CD8-positive, alpha-beta memory T cell (primary cell): ENCODE measurements at places on chromosomes 12 and 14. TPM values are rescaled to one million over a fixed set of nuclear protein-coding genes. Genes with fewer than 3 reads are reported as not detected.

GRCh38 chr12:132603240-132604150, 6.9 kb downstream of the LRCOL1 start:
- no peaks in the 10 kb centered on the region for H3K36me3 ChIP-seq
- no peak overlapping the region for H3K27ac ChIP-seq
- peaks cover 5% of the 10 kb centered on the region for H3K27me3 ChIP-seq

DNA sequence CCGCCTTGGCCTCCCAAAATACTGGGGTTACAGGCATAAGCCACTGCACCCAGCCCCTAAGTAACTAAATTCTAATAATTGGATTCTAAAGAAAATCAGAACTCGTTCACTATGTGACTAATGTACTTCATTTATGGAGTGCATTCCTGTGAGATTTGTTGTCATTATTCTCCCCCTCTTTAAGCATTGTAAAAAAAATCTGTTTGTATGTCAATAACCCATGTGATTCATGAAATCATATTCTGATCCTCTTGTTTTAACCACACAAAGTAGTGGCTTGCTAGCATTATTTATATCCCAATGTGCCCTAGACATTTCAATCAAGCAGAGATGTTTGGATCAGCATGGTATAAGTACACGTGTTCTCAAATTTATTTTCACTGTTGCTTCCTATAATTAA, 78.2 kb upstream of the OSBPL8 start:
- DNase-seq: no peak
- no peaks in the 10 kb centered on the region for H3K27me3 ChIP-seq
- H3K4me3 ChIP-seq: no peak overlapping the region
- no peaks in the 10 kb centered on the region for H3K36me3 ChIP-seq
- no peaks in the 10 kb centered on the region for H3K4me1 ChIP-seq
- no peak overlapping the region for H3K27ac ChIP-seq

GRCh38 chr12:13022851-13023271, 21.3 kb upstream of the FAM234B start:
- no peaks in the 10 kb centered on the region for H3K4me1 ChIP-seq
- H3K36me3 ChIP-seq: no peaks in the 10 kb centered on the region
- H3K27me3 ChIP-seq: no peaks in the 10 kb centered on the region
- no peak overlapping the region for H3K27ac ChIP-seq

DNA sequence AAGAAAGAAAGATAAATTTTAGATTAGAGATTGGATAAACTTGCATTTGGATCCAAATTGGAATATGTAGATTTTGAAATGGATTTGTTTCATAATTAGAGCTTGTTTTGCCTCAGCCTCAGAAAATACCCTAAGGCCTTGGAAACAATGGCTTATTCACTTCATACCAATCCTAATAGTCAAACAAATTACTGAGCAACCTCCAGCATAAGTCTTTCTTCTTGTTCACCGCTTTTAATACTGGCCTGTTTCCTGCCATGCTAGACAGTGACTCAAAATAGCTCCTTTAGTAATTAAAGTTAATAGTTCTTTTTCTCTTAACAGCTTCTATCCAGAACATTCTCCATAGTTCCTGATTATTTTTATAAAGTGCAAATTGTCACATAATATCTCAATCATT, 110.9 kb upstream of the DNM1L start:
- no peaks in the 10 kb centered on the region for H3K36me3 ChIP-seq
- H3K27ac ChIP-seq: no peak overlapping the region
- H3K4me3 ChIP-seq: no peak overlapping the region
- H3K27me3 ChIP-seq: no peaks in the 10 kb centered on the region
- no peak for DNase-seq

DNA sequence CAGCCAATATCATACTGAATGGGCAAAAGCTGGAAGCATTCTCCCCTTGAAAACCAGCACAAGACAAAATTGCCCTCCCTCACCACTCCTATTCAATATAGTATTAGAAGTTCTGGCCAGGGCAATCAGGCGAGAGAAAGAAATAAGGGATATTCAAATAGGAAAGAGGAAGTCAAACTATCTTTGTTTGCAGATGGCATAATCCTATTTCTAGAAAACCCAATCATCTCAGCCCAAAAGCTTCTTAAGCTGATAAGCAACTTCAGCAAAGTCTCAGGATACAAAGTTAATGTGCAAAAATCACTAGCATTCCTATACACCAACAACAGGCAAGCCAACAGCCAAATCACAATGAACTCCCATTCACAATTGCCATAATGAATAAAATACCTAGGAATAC, 21.0 kb upstream of the ANP32D start:
- no peak overlapping the region for H3K27ac ChIP-seq
- no peaks in the 10 kb centered on the region for H3K4me1 ChIP-seq
- no peaks in the 10 kb centered on the region for H3K27me3 ChIP-seq

- H3K4me1 ChIP-seq: no peaks in the 10 kb centered on the region
- no peaks in the 10 kb centered on the region for H3K27me3 ChIP-seq
- H3K27ac ChIP-seq: no peak overlapping the region
Measured at GRCh38 chr14:53531156-53531555, 378.0 kb upstream of the DDHD1 start.

- H3K4me3 ChIP-seq: no peak overlapping the region
- DNase-seq: no peak
- H3K36me3 ChIP-seq: no peaks in the 10 kb centered on the region
- H3K27ac ChIP-seq: no peak overlapping the region
- H3K27me3 ChIP-seq: no peaks in the 10 kb centered on the region
Measured at GRCh38 chr14:77306851-77307496, 13.7 kb downstream of the POMT2 start.

DNA sequence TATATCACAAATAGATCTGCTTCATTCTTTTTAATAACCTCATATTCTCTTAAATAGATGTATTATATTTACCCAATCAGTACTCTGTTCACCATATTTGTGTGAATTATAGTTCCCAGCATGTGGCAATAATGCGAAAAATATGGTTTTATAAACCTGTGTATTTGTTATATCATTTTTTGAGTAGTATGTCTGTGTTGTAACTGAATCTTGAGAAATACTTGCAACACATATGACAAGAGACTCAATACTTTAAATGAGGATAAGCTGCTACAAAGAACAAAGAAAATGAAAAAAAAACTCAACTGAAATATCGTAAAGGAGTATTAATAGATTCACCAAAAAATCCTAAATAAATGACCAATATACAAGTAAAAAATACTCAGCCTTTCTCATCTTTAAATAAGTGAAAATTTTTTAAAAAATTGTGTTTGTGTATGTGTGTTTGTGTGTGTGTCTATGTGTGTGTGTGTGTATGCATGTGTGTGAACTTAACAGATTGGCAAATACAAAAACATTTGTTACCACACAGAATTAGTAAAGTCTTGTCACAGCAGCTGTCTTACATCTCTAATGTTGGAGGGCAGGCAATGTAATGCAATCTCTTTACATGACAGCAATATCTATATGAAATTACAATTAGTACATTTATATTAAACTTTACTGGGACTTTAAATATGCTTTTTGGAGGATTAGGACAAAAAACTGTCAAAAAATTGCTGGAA, 441.9 kb upstream of the MGAT4C start:
- H3K4me1 ChIP-seq: no peaks in the 10 kb centered on the region
- DNase-seq: no peak
- H3K27ac ChIP-seq: no peak overlapping the region
- H3K4me3 ChIP-seq: no peak overlapping the region

The BDKRB2 gene
- total RNA-seq: not detected

- peaks cover 32% of the 10 kb centered on the region for H3K4me1 ChIP-seq
- H3K27ac ChIP-seq: peak within 1 kb of the TSS; percentile 94
- no peaks in the 10 kb centered on the region for H3K36me3 ChIP-seq
- DNase-seq: peak; percentile 58
- no peaks in the 10 kb centered on the region for H3K27me3 ChIP-seq
Measured at GRCh38 chr12:53499266-53500141, at the start of gene MAP3K12. Gene MAP3K12 (minus strand): TSS chr12:53499458. CDS start chr12:53487391, 12,067 bp downstream.

GRCh38 chr14:55599250-55599879, 19.4 kb downstream of the KTN1 start:
- DNase-seq: no peak
- H3K27ac ChIP-seq: no peak overlapping the region
- H3K36me3 ChIP-seq: no peaks in the 10 kb centered on the region
- H3K4me1 ChIP-seq: peaks cover 19% of the 10 kb centered on the region
- H3K27me3 ChIP-seq: no peaks in the 10 kb centered on the region

The KRT71 gene
- total RNA-seq: not detected

- no peak overlapping the region for H3K4me3 ChIP-seq
- H3K4me1 ChIP-seq: peaks cover 17% of the 10 kb centered on the region
- H3K27me3 ChIP-seq: peaks cover 25% of the 10 kb centered on the region
- no peak for DNase-seq
- H3K27ac ChIP-seq: no peak overlapping the region
Measured at GRCh38 chr12:6199531-6200255, 507 bp upstream of the CD9 start.

DNA sequence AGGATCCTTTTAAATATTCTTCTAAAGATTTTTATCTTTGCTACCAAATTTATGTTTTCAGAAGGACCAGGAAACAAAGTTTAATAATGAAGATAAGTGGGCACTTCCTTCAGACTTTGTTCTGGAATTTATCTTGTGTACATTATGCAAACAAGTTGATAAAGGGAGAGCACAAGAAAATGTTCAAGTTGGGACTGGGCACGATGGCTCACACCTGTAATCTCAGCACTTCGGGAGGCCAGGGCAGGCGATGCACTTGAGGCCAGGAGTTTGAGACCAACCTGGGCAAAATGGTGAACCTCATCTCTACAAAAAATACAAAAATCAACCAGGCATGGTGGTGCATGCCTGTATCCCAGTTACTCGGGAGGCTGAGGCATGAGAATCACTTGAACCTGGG, 4.6 kb downstream of the PLBD1 start:
- H3K4me3 ChIP-seq: no peak overlapping the region
- no peaks in the 10 kb centered on the region for H3K36me3 ChIP-seq
- H3K4me1 ChIP-seq: no peaks in the 10 kb centered on the region
- H3K27me3 ChIP-seq: no peaks in the 10 kb centered on the region
- no peak overlapping the region for H3K27ac ChIP-seq
- no peak for DNase-seq
